ENCODE measurements at places on chromosomes 2 and 18.

- no peak for DNase-seq
Observed at GRCh38 chr18:50232419-50232818, 33.9 kb downstream of the CFAP53 start.

DNA sequence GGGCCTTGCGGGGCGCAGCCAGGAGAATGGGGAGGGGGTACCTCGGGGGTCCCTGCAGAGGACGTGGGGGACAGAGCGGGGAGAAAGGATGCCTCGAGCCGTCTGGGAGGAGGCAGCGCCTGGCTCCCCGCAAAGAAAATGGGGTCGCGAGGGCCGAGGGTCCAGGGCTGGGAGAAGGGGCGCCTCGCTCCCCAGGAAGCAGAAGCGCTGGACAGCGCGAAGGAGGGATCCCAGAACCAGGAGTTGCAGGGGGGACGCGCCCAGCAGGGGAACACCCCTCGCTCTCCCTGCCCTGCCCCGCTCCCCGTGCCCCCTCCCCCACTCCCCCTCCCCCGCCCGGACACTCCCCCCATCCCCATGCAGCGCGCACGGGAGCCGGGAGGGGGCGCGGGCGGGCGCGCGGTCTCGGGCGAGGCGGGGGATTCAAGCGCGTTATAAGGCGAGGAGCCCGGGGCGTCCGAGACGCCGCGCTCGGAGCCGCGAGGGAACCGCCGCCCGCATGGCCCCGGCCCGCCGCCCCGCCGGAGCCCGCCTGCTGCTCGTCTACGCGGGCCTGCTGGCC, at the start of gene ERFE:
Gene ERFE (plus strand): TSS at position 462 of the 562 bp plus-strand sequence. CDS start 38 bp downstream, at position 500.
- DNase-seq, result no peak

DNA sequence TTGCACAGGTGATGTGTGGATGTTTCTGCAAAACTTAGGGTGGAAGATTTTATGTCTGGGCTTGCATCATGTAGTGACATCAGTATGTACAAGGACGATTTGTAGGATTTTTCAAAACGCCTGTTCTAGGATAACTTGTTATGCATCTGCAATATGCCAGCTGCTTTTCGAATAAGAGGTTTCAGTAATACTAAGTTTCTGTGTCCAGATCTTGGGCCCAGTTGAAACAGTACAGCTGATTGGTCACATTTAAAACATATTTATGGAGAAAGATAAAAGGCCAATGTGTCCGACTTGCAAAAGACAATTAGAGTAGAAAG, 1.2 kb downstream of the PTPN4 start:
- no peak for DNase-seq

- no peak for DNase-seq
Observed at GRCh38 chr2:62928015-62928414, 122.6 kb upstream of the OTX1 start.

- DNase-seq, result no peak
Observed at GRCh38 chr2:53724536-53724935, 43.1 kb upstream of the CHAC2 start.

- DNase-seq, result no peak
Observed at GRCh38 chr2:238633426-238634328, 206.9 kb downstream of the ASB1 start.

DNA sequence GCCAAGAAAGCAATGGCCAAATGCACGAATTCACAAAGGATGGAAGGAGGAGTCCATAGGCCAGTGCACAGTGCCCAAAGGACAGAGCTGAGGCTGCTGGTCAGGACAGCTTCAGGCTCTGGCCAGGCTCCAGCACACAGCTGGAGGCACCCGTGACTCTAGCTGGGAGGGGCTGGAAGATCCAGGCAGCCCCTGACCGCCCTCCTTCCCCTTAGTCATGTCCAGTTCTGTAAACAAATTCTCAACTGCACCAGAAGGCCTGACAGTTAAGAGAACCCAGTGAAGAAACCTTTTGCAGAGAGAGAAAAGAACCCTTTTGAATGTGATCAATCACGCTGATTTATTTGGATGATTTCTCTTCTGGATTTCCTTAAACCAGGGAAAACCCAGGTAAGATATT, 7.7 kb upstream of the YWHAQ start:
- DNase-seq, result no peak

GRCh38 chr2:9909106-9909505, 42.4 kb upstream of the GRHL1 start:
- DNase-seq, result no peak

DNA sequence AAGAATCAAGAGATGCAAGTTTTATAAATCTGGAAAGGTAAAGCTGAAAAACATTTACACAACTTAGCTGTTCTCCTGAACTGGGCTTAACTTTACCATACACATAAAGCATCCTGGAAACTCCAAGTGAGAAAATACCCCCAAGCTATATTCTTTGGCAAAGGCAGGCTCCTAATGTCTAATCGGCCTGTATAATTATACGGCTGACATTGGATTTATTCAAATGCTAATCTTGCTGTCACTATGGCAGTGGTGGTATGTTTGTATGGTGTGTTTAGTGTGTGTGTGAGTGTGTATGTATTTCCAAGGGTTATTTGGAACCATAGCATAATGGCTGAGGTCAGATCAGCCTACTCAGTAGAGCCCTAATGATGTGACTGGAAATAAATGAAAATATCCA, 1031.8 kb upstream of the ZEB2 start:
- no peak for DNase-seq

- no peak for DNase-seq
Observed at GRCh38 chr2:175676813-175677212, 325.3 kb downstream of the LNPK start.

DNA sequence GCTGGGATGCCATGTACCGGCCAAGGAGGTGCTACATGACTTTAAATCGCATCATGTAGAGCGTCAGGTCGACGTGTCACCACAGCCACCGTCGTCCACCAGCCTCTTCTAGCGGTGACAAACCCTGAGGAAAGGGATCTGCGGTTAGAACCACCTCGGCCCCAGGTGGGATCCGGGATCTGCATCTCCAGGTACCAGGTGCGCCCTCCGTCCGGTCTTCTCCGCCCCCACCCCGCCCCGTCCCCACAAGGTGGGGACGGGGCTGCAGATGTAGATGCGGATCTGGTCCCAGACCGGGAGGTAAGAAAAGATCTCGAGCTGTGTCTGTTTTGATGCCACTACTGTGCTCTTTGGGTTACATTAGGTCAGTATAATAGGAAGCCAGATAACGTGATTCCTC, 38.4 kb downstream of the C1D start:
- no peak for DNase-seq

DNA sequence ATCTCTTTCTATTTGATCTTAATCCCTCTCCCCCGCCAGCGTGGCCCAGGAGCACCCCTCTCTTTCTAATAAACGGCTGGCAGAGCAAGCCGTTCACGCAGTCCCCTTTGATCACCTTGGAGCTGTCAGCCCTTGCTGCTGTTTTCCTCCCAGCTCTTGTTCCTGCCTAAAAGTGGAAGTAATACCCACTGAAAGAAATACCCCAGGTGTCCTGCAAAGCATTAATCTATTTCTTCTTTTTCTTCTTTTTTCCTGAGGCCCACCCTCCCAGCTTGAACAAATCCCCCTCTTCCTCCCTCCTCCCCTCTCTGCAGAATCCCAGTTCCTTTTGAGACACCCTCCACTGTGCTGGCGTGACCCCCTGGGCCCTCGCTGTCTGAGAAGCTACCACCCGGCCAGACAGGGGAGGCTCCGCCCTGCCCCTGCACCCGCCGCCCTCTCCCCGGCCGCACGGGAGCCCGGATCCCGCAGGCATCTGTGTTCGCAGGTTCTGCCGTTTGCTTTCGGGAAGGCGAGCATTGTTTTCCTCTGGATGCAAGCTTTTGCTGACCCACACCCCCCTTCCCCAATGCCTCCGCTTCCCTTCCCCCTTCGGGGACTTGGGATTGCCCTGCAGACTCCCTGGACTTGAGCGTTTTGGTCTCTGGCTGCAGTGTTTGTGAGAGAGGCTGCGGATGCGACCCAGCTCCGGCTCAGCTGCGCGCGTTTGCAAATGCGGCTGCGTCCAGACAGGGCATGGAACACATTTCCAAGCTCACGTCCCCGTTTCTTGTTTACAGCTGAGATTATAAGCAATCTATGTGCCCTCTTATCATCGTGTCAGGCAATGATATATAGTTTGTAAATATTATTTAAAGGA, 631.5 kb downstream of the NYAP2 start:
- no peak for DNase-seq

DNA sequence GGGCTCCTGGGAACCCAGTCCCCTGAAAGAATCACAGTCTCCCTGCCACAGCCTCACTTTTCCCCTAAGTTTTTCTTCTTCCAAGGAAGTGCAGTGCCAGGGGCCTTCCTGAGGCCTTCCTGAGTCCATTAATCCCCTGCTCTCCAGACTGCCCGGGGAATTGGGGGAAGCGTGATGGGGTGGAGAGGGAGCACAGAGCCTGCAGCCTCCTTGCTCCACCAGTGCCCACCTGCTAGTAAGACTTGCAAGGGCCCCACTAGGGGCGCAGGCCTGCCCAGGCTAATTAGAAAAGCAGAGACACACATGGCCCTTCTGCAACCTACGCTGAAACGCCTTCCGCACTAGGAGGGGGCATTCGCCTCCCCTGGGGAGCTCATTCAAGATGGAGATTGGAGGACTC, 110.6 kb downstream of the MRO start:
- DNase-seq, result no peak

GRCh38 chr18:36469461-36469860, 171.9 kb downstream of the FHOD3 start:
- no peak for DNase-seq

DNA sequence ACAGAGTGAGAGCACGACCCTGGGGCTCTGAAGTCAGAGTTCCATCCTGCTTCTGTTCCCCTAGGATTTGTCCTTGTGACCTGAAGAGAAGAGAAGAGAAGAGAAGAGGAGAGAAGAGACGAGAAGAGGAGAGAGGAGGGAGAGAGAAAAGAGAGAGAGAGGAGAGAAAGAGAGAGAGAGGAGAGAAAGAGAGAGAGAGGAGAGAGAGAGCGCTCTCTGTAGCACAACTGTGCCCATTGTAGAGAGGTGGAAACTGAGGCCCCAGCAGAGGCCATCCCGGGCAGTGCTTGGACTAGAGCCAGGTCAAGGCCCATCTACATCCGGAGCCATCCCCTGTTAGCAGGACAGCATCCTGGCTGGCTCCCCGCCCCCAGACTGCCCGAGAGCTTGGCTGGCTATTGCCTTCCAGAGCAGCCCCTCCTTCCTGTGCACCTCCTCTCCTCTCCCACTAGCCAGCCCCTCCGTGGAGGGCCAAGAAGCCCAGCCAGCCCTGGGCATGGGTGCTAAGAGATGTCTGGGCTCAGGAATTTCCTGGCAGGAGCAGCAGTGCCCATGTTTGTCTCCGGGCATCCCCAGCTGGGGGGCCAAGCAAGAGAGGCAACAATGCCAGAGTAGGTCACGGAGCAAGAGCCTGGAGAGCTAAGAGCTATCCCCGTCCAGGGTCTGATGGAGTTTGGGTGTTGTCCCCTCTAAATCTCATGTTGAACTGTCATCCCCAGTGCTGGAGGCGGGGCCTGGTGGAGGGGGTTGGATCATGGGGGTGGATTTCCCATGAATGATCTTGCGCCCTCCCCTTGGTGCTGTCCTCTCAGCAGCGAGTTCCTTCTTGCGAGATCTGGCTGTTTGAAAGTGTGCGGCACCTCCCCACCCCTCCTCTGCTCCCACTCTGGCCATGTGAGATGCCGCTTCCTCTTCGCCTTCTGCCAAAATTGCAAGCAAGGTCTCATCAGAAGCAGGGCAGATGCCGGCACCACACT, 18.2 kb upstream of the GPR55 start:
- DNase-seq, result peak; percentile 17

GRCh38 chr18:25134861-25135260, 217.1 kb downstream of the ZNF521 start:
- DNase-seq, result no peak

DNA sequence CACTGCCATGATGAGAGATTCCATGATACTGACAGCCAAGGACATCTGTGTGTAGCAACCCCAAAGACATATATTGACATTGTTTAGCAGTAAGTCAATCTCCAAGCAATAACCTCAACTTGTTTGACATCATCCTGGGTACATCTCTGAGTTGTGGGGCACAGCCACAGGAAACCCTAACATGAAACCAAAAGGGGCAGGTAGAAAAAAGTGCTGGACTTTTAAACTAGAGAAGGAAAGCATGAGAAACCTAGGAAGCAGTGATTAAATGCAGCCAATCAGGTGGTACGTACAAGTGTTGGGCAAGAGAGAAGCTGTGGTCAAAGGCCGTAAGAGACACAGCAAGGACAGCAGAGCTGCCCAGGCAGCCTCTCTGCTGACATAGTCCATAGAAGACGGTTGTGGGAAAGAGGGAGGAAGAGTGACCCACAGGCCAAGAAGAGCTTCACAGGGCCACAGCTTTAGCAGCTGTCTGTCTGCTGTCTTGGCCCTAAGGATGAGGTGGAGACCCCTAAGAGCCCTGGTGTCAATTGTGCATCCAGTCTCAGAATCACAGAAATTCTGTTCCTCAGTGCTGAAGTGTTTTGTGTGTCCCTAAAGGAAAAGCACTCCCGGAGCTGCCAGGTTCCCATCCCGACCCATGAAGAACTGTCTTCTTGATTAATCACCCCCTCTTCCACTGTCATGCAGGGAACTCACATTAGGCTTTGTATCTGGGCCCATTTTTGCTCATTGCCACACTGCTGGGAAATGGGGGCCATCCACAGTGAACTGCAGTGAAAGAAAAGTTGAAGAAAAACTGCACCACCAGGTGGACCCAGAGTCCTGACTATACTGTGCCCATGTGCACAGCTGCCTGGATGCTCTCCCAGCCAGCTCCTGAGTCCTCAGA, 25.4 kb upstream of the CHN1 start:
- no peak for DNase-seq

GRCh38 chr2:119744335-119744939, 15.3 kb upstream of the PTPN4 start:
- DNase-seq, result no peak

DNA sequence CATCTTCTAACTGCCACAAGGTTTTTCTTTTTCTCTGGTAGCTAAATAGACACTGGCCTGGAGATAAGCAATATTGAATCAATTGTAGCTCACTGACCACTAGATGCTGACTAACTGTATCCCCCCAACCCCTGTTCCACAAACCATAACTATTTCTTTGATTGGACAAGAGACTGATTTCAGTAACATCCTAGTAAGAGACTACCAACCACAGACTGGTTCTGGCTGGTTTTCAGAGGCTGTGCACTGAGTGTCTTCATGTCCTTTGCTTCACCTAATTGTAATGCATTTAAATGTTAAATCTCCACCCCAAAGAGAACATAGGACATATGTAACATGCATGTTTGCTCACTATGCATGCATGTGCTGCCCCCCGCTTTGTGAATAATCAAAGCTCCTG, 3.2 kb upstream of the AAK1 start:
- DNase-seq, result no peak

DNA sequence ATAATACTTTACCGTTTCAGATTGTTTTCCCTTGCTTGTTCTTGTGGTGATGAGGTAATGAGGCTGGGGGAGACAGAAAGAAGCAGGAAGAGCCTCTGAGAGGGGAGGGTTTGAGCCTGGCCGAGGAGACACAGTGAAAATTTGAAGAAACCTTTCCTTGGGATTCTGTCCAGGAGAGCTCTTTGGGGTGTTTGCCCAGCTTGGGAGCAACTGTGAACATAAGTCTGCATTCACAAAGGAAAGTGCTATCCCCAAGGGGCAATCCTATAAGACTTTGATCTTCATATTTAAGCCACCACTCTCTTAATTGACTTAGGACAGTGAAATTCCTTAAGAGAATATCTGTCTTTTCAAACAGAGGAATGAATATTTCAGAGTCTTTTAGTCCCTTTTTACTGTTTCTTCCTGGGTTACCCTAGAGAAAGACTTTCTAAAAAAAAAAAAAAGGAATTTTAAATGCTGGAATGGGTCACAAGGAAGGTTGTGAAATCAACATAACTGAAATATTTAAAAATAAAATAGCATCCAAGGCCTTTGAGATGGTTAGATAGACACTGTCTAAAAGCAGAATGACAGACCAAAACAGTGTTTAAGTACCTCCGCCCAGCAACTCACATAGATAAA, 52.5 kb upstream of the STAM2 start:
- DNase-seq, result no peak

GRCh38 chr2:239716536-239717318, 308.4 kb downstream of the NDUFA10 start:
- no peak for DNase-seq

All from bone marrow (tissue), 2 donors.